Stimulated activated CD4-positive, alpha-beta T cell treated with anti-CD3 and anti-CD28 coated beads, Interleukin-4, amount 100 ng/mL, for 4 hours (primary cell): ENCODE measurements at places on chromosomes 4 and X.

- DNase-seq = no peak
Measured at GRCh38 chrX:154458954-154459778, 1.1 kb downstream of the PLXNA3 start.

- DNase-seq = peak; percentile 31
Measured at GRCh38 chr4:77385124-77385969, 220.3 kb upstream of the CXCL13 start.

DNA sequence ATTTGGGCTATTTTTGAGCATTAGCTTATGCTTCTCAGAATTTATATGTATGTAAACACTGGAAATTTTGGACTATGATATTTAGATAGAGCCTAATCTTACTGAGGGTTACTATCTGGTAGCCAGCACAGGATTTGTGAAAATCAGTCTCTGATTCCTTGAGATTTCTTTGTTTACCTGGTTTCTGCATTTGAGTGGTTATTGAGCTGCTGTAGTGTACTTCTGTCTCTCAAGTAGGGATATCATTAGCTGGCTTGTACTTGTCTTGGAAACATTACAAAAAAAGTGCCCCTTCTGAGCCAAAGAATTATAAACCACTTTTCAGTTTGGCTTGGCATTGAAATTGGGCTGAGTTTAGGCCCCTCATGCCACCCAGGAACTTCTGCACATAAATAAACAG lies 49.7 kb downstream of the TLL1 start:
- DNase-seq = no peak

DNA sequence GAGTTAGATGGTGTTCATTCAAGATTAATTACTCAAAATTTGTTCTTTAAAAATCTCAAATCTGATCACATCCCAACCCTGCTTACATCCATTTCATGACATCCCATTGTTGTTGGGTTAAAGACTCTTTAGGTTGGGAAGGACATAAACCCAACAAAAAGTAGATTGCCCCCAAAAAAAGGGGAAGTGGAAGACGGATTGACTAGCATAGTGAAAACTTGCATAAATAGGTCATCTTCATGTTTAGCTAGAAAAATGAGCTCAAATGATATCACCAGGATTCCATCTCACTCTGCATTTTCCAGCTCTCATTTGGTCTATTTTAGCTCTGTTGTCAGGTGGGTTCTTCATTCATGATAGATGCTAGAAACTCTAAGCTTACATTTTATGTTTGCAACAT lies 18.5 kb upstream of the TET2 start:
- no peak for DNase-seq

GRCh38 chrX:71543316-71543715 lies 10.4 kb downstream of the OGT start:
- no peak for DNase-seq

DNA sequence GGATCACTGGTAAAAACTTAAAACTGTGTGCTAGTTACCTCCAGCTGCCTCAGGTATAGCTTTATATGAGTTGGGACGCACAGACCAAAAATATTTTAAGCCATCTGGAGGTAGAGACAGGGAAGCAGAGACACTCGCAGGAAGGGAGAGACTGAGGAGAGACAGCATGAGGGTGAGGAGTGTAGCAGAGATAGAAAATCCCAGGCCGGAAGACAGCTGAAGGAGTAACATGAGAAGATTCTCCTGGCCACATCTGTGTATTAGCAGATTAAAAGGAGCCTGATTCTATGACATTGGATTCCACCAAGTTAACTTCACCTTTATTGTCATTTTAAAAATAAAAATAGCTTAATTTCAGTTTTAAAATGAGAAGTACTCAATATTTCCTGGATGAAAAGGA lies 84.3 kb downstream of the PDLIM5 start:
- DNase-seq = no peak
